ENCODE measurements at places on chromosomes 16 and 17.

DNA sequence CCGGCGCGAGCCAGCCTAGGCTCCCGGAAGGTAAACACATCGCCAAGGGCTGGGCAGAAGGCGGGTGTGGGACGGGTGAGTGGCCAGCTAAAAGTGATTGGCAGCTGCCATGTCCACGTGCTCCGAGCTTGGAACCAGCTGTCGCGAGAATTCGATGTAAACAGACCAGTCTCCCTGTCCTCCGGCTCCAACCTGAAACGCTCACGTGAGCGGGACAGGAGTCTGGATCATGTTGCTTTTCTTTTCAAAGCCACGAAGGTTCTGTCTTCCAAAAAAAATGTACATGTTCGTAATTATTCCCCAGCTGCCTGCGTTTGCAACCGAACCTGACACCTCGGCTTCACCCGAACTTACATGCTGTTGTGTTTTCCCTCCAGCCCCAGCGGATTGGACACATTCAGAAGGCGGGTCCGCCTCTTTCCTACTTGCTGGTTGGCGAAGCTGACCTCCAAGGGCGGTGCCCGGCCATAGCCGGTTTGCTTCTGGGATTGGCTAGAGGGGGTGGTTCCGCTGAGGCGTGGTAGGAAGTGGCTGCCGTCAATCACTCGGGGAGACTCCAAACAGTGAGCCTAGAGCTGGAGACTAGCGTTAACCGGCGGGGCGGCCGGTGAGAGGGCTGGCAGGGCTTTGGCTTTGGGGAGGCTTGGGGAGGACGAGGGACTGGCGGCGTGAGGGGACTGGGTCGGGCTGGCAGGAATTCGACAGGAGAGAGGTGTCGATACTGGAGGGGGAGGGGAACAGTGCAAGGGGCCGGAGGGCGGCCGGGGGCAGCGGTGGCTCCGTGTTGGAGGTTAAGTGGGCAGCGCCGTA lies at the start of gene BCAS3:
BCAS3 (plus strand) TSS at position 544 of the 810 bp plus-strand sequence.
- DNase-seq = peak; percentile 93

- DNase-seq = no peak
Measured at GRCh38 chr16:74896389-74897370, 88.2 kb downstream of the WDR59 start.

DNA sequence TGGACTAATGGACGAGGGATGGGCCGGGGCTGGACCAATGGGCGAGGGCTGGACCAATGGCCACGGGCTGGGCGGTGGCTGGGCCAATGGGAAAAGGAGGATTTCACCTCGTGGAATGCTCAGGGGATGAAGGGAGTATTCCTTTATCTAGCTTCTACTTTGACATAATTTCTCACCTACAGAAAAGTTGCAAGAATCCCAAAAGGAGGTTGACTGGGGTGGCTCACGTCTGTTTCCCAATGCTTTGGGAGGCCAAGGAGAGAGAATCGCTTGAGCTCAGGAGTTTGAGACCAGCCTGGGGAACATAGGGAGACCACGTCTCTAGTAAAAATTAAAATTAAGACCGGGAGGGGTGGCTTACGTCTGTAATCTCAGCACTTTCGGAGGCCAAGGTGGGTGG lies 5.7 kb upstream of the FLYWCH1 start:
- no peak for DNase-seq

- no peak for DNase-seq
Measured at GRCh38 chr17:72865954-72866353, 226.5 kb downstream of the SLC39A11 start.

- no peak for DNase-seq
Measured at GRCh38 chr17:44501866-44502375, 1.3 kb downstream of the GPATCH8 start.

DNA sequence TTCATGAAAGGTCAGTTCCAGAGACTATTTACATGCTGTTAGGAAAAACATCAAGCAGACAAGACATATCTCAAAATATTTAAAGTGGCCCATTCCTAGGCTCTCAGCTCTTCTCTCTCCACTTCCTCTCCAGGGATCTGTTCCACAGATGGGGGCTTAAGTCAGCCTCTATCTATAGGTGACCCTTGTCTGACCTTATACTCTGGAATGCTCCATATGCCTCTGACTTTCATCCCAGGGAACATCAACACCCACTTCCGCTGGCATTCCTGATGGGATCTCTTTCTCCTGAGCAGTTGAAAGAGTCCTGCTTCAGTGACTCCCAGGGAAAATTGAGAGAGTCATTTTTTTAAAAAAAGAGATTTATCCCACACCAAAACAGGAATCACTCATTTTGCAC lies 11.5 kb upstream of the WIPI1 start:
- DNase-seq = no peak

DNA sequence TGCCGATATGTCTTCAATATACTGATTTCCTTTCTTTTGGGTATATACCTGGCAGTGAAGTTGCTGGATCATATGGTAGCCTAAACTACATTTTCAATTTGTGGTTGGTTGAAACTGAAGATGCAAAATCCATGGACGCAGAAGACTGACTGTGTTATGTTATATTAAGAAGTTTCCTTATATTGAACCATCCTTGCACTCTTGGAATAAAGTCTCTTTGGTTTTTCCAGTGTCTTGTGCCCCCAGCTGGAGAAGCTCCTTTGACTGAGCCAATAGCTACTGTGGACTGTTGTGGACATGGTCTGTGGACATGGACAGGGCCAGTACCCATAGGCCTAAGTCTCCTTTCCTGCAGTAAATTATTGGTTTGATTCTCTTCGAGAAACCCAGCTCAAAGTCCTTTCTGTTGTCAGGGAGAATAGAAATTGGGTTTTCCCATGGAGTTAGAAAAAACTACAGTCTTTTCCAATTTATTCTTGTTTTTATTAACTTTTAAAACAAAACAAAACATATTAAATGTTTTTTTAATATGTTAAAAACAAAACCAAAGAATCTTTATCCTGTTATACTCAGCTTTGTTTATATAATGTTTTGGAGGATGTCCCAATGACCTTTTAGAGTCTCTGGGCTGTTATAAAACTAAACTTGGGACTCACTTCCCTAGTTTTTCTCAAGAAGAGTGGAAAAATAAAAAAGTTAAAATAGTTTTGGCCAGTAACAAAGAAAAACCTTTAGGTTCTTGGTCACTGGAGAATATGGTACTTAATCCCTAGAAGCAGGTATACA lies 15.2 kb upstream of the IL34 start:
- no peak for DNase-seq

- DNase-seq = no peak
Measured at GRCh38 chr17:5715478-5715877, 131.2 kb upstream of the NLRP1 start.

DNA sequence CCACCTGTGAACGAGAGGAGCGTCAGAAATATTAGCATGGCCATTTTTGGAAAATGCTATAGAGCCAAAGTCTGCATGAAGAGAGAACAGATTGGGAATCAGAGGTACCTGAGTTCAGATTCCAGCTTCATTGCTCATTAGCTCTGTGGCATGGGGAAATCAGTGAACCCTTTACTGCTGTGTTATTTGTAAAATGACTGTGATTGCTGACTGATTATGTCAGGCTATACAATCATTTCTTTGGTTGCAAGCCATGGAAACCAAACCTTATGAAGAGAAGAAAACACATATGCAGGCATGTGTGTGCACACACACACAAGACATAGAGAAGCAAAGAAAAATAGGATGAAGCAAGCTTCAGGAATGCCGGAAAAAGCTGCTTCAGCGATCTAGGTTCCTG lies 101.4 kb upstream of the HSBP1 start:
- DNase-seq = no peak

DNA sequence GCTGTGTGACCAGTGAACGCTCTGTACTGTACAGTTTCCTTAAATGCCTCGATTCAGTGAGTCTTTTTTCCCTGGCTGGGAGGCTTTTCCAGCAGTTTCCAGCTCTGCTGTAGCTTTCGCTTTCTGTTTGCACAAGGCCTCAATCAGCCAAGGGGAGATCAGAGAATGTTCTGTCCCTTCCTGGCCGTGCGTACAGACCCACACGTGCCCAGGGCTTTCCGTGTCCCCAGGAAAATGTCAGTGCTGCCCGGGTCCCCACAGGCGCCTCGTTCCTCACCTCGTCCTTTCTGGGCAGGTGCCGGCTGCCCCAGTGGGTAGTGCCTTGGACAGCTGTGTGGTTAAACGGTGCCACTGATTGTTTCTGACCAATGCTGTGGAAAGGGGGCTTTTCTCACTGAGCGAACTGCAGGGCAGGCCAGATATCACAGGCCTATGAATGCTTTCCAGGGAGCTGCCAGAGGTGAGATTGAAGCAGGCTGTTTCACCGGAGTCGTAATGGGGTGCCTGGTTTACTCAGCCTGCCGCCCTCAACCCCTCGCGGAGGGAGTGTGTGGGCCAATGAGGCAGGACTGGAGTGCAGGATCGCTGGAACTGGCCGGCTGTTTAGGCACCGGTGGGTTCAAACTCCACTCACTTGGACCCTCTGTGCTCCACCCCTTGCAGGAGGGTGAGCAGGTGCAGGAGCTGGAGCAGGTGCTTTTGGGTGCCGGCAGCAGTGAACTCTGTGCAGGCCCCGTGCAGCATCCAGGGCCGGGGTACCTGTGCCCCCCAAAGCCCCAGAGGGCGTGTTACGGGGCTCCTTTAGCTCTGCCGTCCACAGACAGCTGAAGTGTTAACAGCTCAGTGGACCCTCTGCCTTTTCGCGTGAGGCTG lies 44.4 kb downstream of the ZNF778 start:
- DNase-seq = no peak

GRCh38 chr16:69885722-69886121 lies 65.4 kb upstream of the CLEC18A start:
- DNase-seq = no peak

GRCh38 chr16:56841233-56841632 lies 23.8 kb upstream of the SLC12A3 start:
- no peak for DNase-seq

- DNase-seq = no peak
Measured at GRCh38 chr17:40134184-40134583, 6.2 kb upstream of the CASC3 start.

GRCh38 chr16:86680162-86680561 lies 101.8 kb downstream of the FOXL1 start:
- no peak for DNase-seq

DNA sequence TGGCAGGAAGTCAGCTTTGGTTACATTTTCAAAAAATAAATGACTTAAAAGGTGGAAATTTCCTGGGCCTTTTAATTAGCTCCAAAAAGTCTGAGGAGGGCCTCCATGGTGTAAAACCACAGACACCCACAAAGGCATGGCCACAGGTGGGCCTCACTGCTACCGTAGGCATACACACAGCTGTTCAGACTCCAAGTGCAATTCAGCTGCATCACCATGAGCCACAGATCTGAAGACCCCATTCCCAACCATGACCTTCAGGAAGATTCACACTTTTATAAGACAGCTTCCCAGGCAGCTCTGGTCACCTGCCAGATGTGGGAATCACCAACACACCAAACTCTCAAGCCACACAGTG lies 20.6 kb downstream of the CSNK2A2 start:
- DNase-seq = no peak

GRCh38 chr17:77420095-77420803 lies 279.5 kb downstream of the SEC14L1 start:
- no peak for DNase-seq

DNA sequence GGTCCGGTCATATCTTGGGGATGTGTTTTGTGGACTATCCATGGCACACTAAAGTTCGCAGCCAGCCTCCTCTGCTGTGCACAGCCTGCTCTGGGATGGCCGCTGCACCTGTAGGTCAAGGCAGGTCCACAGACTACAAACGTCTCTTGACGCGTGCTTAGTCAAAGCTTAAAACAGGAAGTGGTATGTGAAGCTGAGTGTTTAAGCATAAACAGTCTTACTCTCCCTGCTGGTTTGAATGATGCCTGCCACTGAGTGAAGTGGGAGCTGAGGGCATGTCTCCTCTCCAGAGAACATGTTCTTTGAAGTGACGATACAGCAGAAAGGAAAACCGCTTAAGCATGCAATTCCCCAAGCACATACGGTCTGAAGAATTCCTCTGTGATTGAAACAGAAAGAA lies 365.6 kb downstream of the SLC39A11 start:
- DNase-seq = no peak

- no peak for DNase-seq
Measured at GRCh38 chr16:70257391-70257790, 5.7 kb upstream of the EXOSC6 start.

DNA sequence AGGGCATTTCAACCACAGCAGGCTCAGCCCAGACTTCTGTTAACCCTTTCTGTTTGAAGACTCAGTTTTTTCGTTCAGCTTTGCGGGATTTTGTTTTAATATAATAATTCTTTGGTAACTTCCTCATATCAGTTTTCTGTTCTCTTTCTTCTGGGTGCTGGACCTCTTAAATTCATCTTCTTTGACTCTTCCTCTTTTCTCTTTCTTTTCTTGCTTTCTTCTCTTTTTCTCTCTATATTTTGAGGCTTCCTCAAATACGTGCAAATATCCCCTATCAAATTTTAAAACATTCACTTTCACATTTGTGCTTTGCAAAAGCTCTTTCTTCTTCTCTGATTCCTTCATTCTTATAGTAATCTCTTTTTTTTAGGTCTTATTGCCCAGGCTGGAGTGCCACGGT lies 136.3 kb downstream of the HS3ST3B1 start:
- no peak for DNase-seq

DNA sequence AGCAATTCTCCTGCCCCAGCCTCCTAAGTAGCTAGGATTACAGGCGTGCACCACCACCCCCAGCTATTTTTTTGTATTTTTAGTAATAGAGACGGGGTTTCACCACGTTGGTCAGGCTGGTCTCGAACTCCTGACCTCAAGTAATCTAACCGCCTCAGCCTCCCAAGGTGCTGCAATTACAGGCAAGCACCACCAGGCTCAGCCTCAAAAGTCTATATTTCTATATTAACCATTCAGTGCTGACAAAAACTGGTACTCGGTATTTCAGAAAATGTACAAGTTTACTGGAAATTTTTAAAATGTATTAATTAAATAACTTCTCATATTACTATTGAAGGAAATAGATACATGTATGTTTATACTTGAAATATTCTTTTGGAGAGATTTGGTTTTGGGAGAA lies 1.4 kb upstream of the HEXD start:
- DNase-seq = no peak

DNA sequence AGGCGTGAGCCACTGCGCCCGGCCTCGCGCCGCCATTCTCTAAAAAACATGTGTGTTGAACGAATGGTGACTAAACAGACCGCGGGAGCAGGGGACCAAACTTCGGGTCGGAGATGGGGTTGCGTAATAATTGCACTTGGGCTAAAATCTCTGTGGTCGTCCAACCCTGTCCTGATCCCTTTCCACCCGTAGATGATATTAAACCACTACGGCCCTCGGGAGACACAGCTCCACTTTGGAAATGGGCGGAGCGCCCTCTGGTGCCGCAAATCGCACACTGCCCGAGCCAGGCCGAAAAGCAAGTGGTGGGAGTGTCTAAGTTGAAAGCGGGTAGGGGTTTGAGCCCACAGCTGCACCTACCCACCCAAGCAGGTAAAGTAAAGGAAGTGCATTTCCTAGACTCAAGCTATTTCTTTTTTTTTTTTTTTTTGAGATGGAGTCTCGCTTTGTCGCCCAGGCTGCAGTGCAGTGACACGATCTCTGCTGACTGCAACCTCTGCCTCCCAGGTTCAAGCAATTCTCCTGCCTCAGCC lies 17.0 kb downstream of the CAVIN1 start:
- DNase-seq = no peak

Measured in NCI-H1048 (cell line).